CD4-positive, alpha-beta memory T cell (primary cell): ENCODE measurements at places on chromosomes 5 and 9.

DNA sequence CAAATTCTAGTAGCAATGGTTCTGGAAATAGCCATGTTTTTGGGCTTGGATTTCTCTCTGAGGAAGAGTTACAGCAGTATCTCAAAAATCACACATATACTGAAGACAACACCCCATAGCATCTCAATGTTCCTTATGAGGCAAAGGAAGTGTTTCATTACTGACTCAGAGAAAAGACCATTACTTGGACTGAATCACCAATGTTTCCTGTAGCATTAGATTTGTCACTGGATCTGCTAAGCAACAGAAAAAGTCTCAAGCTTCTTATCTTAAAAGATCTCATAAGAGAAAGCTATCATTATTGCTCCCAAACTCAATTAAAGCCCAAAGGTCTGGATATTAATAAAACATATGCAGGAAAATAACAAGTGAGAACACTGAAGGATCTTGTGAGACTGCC, 272.4 kb downstream of the ADAMTS6 start:
- no peak for DNase-seq

DNA sequence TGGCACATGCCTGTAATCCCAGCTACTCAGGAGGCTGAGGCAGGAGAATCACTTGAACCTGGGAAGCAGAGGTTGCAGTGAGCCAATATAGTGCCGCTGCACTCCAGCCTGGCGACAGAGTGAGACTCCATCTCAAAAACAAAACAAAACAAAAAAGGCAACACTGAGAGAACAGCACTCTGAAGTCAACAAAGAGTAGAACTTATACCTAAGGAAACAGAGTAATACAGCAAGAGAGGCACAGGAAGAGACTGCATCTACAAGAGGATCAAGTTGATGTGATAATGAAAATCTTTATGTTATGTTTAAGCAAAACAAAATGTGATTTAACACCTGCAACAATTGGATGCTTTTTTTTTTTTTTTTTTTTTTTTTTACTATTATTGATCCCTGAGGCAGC, 33.1 kb downstream of the FYB1 start:
- peak; percentile 53 for DNase-seq

- DNase-seq: no peak
Observed at GRCh38 chr9:121826711-121827110, 175.3 kb downstream of the DAB2IP start.

GRCh38 chr9:91258451-91258850, 103.3 kb downstream of the AUH start:
- no peak for DNase-seq

- no peak for DNase-seq
Observed at GRCh38 chr5:9781275-9781674, 151.1 kb upstream of the TAS2R1 start.

- DNase-seq: no peak
Observed at GRCh38 chr5:14133394-14133793, 9.7 kb upstream of the TRIO start.

DNA sequence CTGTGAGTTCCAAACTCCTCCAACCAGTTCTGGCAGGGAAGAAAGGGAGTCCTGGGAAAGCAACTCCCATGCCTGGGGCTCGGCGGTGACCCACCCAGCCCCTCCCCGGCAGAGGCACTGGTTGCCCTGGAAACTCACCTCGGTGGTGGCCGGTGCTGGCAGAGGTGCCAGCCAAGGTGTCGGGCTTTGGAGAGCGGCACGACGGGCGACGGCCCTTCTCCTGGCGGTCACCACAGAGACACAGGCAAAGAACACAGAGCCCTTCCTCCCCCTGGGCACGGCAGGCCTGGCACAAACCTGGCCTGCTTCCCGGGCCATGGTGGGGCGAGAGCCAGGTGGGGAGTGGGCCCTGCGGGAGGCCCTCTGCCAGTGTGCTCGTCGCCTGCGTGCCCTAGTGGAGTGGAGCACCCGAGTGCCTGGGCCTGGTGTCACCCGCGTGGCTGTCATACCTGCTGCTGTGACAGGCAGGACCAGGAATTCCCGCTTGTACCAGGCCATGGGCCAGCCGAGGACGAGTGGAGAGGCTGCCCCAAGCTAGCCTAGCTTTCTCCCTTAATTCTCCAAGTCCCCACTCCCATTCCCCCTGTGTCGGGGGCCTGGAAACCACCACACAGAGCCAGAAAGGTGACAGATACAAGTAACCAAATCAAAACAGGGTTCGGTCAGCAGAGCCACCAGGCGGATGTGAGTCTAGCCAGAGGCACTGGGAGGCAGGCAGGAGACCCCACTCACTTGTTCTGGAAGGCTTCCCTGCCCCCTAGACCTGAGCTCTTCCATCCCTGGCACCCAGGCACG, 8.2 kb upstream of the RALGDS start:
- DNase-seq: no peak

DNA sequence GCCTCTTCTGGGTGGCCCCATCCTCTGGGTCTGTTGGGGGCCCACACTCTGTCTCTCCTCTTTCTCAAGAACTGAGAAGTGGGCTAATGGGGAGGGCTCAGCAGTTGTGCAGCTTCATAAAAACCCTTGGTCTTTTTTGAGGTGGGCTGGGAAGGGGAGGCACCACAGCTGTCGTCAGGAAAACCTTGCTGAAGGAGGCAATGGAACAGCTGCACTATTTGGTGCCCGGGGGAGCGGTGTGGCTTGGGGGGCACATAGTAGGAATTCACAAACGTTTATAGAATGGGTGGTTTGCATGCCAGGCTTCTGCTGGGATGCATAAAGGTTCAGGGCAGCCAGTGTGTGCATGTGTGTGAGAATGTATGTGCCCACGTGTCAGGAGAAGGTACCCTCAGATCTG, 3.2 kb upstream of the IER5L start:
- no peak for DNase-seq

DNA sequence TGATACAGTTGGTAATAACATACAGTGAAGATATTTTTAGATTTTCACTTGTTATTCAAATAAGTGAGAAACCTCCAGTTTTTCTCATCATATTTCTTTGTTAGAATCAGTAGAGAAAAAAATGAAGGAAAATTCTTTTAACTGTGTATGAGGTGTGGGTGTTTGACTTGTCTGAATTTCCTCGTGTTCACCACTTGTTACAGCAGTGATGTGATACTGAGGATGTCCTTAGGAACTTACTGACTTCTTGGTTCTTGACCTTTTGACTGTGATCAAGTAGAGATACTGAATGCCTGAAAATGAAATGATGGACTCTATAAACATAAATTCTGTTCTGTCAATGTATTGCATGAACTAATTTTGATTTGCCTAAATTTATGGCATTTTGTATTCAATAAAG, 10.7 kb downstream of the PBX3 start:
- DNase-seq: no peak

DNA sequence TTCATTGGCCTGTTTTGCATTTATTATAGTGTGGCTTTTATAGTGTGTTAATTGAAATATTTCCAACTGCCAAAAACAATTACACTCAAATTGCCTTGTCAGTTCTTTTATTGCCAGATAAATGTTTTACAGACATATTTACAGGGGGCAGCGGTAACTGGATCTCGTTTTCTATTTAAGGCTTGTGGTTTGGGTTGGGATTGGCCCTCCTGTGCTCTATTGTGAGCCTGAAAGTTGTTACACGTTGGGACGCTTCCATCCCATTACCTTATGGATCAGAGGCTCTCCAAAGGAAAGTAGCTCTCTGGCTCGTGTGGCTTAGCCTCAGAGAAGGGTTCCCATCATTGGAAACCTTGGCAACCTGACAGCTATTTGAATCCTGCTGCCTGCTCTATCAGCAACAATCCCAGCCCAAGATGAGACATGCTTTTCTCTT, 20.8 kb downstream of the DNAI1 start:
- DNase-seq: no peak

- DNase-seq: no peak
Observed at GRCh38 chr5:116419258-116419657, 155.4 kb downstream of the SEMA6A start.

DNA sequence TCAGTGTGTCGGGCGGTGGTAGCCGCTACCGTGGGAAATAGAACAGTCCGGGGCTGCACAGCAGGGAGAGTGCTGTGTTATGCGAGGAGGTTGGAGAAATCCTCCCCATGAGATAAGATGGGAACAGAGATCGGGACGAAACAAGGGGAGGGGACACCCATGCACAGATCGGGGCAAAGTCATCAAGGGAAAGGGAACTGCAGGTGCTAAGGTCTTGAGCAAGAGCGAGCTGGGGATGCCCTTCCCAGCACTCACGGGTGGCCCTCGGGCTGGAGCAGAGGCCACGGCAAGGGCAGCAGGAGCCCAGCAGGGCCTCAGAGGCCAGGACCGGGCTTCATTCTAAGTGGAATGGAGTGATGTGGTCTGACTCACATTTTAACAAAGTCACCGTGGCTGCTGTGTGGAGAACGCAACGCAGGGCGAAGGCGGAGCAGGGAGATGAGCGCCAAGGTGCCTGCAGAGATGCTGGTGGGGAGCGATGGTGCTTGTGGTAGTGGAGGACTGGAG, 7.7 kb downstream of the IL13 start:
- DNase-seq: no peak

- DNase-seq: no peak
Observed at GRCh38 chr5:10712574-10713366, 48.3 kb downstream of the DAP start.

GRCh38 chr9:126502417-126503332, 111.1 kb upstream of the LMX1B start:
- DNase-seq: no peak

GRCh38 chr5:150092159-150092787, 5.9 kb upstream of the CSF1R start:
- no peak for DNase-seq

GRCh38 chr5:2903451-2904395, 152.2 kb upstream of the IRX2 start:
- no peak for DNase-seq
